ENCODE measurements at places on chromosomes 4 and X. TPM values are rescaled to one million over a fixed set of nuclear protein-coding genes. Genes with fewer than 3 reads are reported as not detected.

- ATAC-seq, result no peak
Measured at GRCh38 chrX:153984351-153985178, 12.0 kb downstream of the TMEM187 start.

DNA sequence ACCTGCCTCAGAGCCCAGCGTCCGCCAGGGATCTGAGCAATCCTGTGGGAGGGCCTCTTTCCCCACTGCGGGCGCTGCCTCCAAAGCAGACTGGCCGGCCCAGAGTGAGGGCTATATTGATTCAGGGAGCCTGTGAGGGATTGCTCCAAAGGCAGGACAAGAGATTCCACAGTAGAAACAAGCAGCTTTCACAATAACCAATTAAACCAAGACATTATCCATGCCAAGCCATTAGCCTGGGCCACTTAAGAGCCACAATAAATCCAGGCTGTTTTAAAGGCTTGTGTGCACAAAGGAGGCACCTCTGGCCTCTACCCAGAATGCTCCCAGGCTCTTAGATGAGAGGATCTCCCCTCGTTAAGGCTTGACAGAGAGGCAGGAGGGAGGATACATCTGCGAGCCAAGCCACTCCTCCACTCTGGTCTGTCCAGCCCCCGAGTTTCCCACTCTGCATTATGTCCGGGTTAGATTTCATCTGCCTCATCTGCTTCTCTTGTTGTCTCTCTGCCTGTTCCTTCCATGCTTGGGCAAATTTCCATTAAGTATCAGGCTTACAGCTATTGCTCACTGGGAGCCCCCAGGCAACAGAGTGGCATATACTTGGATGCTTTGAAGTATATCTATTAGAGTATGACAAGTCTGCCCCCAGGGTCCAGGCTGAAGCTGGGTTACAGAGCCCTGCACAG, 357.9 kb downstream of the UNC5C start:
- no peak for ATAC-seq

GRCh38 chrX:132114607-132115006, 13.2 kb downstream of the FRMD7 start:
- no peak for ATAC-seq

The DUSP21 gene
- total RNA-seq, result not detected

The SSX4 gene
- not detected for total RNA-seq

DNA sequence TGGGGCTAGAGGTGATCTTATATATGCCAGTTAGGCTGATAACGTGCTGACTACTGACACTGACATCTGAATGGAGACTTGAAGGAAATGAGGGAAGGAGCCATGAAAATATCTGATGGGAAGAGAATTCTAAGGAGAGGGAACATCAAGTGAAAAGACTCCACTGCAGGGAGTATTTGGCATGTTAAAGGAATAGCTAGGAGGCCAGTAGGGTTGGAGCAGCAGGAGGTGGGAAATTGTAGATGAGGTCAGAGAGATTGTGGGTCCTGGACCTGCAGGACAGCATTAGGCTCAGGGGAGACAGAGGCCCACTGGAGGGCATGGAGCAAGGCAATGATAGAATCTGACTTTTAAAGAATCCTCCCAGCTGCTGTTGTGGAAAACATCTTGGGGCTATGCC, 55.8 kb upstream of the NSUN7 start:
- ATAC-seq, result no peak

DNA sequence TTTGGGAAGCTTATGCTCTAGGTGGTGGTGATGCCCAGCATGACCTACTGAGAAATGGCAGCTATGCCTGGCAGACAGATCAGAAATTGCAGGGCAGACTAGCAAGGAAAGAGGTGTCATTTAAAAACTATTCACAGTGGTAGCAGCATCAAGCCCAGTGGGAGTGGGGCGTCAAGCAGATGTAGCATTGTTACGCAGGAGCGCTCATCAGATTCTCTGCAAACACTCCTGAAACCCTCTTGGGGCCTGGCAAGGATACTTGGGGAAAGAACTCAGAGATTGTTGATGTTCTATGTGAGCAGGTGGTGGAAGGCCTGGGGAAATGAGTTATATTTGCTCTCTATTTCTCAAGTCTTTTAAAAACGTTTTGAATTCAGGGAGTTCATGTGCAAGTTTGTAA, 437.6 kb downstream of the RAPGEF2 start:
- no peak for ATAC-seq

GRCh38 chr4:142121448-142122350, 485.3 kb downstream of the IL15 start:
- no peak for ATAC-seq

GRCh38 chrX:129831091-129831885, 12.4 kb downstream of the ZDHHC9 start:
- ATAC-seq, result no peak

- ATAC-seq, result no peak
Measured at GRCh38 chr4:26176598-26177149, 144.1 kb upstream of the RBPJ start.

The FGFR3 gene
- total RNA-seq, result 1.5 TPM

GRCh38 chr4:39472396-39472795, 13.5 kb downstream of the LIAS start:
- ATAC-seq, result no peak

GRCh38 chrX:74408304-74408703, 13.0 kb upstream of the SLC16A2 start:
- no peak for ATAC-seq

DNA sequence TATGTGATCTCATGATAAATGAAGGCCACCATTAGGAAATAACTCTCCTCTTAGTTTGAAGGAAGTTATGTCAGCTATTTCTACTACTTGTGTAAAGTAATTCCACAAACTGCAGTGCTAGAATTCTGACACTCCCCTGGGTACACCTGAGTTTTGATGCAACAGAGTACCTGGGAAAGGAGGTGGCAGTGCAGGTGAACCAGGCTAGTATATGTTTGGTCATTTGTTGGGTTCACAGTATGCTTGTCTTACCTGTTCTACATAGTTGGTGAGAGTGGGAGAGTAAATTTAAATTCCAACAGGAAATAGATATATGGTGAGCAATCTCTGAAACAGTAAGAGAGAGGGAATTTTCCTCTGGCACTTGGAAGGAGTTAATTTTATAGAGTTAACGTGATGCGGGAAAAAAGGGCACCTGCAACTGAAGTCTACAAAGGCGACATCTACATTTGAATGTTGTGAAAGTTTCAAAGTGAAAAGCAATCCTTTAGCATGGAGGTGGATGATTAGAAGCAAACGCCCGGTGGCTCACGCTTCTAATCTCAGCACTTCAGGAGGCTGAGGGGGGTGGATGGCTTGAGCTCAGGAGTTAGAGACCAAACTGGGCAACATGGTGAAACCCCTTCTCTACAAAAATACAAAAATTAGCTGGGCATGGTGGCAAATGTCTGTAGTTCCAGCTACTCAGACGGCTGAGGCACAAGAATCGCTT, 8.3 kb upstream of the SLC10A6 start:
- no peak for ATAC-seq

DNA sequence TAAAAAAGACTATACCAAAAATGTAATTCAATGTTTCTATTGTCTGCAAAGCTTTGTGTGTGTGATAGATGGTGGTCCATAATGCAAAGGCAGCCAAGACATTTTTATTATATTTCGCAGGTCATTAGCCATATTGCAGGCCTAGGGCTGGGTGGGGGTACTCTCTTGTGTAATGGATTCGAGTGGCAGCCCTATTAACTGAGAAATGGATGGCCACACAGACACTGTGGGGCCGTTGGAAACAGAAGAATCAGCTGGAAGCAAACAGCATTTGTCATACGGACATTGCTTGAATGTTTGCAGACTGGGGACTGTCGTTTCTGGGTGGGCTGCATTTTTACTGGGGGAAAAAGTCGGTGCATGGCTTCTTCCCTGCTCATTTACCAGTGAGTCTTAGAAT, 101.4 kb downstream of the GPR143 start:
- no peak for ATAC-seq

DNA sequence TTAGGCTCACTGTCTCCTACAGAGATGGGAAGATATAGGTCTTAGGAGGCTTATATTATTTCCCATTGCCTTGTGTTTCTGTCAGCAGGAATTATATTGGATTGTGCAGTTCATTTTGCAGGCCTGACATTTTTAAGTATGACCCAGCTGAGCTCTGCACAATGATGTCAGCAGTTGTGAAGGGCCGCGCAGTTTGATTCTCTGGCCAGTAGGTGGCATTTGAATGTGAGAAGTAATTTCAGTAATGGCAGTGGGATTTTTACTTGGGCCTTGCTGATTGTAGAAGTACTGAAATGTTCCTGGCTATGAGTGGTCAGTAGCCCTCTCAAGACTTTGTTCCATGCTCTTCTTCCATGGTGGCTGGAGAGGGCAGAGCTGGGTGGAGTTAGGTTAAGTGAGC, 247.2 kb upstream of the MTMR8 start:
- ATAC-seq, result no peak

GRCh38 chr4:182277377-182277776, 34.2 kb downstream of the TENM3 start:
- no peak for ATAC-seq

GRCh38 chr4:70152088-70152487, 1.9 kb upstream of the PRR27 start:
- ATAC-seq, result no peak

- no peak for ATAC-seq
Measured at GRCh38 chr4:24770667-24771066, 24.7 kb upstream of the SOD3 start.

The SPANXN1 gene
- not detected for total RNA-seq
